ENCODE measurements at places on chromosomes 6 and 20.

GRCh38 chr20:9499126-9499899 is 15.1 kb upstream of the LAMP5 start:
- DNase-seq: no peak

DNA sequence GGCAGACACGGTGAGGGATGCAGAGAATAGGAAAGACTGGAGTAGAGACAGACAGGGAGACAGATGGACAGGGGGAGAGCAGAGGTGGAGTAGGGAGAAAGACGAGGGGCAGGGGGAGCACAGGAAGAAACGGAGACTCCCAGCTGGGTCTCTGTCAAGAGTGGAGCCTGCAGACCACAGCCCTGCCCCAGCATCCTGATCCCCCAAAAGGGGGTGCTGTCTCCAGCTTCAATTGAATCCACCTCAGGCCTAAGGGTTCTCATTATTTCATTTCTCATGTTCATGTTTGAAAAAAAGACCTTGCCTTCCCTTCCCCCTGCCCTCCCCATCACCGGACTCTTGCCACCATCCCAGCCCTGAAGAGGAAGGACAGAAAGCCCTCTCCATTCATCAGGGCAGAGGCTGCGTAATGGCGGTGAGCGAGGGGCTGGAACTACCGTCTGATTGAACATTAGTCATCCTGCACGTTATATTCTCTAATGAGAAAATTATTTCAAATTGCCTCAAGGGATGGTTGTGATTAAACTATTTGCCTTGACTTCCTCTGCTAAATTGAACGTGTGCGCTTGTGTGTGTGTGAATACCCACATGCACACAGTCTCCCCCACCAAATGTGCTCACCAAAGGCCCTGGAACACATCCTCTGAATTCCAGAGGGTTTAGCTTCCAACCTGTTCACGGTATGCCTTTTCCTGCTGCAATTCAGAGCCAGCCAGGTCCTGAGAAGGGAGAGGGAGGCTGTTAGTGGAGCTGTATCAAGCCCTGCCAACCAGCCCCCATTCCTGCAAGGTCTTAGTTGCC is 98.3 kb downstream of the CDC5L start:
- no peak for DNase-seq

GRCh38 chr20:4227085-4227821 is 211.9 kb upstream of the RNF24 start:
- DNase-seq: no peak

GRCh38 chr6:81969814-81970213 is 217.3 kb upstream of the TENT5A start:
- DNase-seq: no peak

GRCh38 chr6:46453741-46454316 is 37.4 kb downstream of the RCAN2 start:
- DNase-seq: no peak

DNA sequence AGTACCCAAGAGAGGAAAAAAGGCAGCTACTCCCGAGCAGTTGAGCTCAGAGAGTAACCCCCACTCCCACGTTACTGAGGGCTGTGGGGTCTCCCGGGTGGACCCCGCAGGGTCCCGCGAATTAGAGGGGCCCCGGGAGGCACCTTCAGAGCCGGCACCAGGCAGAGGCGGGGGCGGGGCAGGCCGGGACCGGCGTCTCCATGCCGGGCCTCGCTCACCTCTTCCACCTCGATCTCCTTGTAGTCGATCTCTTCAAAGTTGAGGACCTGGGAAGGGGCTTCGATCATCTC is 381 bp downstream of the MAP3K7 start:
- DNase-seq: no peak
